ENCODE measurements at places on chromosomes 1 and 21. TPM values are rescaled to one million over a fixed set of nuclear protein-coding genes. Genes with fewer than 3 reads are reported as not detected.

Gene COL8A2
- total RNA-seq = 6.4 TPM

Gene PCP4
- total RNA-seq = 26.9 TPM

Gene FASLG
- 0.50 TPM for total RNA-seq

Gene LAD1
- total RNA-seq = 72.6 TPM

Gene AMY2A
- total RNA-seq = not detected

DNA sequence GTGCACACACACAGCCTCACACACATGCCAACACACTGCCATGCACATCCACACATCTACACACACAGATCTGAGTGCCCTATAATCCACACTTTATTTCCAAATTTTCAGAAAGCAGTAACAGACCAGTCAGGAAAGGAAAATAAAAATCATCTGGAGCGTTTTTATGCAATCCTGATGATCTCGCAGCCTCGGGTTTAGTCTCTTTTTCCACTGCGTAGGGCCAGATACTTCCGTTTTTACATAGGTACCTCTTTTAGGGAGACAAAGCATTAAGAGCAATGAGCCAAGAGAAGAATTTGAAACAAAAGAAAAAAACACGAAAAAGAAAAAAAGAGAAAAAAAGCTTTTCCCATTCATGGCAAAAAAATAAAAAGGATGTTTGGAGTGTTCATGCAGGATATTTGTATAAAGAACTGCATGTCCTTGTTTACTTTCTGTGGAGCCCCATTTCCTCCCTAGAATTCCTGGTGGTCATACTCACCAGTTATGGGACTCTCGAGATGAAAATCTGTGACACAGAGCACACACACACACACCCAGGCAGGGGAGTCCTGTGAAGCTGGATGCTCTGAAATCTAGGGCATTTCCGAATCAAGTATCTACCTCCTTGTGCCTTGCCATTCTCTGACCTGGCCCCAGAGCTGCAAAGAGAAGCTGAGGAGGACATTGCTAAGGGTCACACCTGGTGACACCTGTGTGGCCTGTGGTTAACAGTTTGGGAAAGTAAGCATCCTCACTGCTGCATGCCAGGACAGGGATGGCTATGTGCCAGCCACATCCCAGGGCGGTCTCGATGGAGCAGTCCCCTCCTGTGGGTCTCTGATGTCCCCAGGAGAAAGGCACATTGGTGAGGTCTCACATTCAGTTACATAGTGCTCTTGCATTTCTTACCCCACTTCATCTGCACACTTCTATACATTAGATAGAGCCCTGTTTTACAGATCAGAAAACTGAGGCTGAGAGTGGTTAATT lies 83.6 kb downstream of the RUNX1 start:
- DNase-seq = no peak

DNA sequence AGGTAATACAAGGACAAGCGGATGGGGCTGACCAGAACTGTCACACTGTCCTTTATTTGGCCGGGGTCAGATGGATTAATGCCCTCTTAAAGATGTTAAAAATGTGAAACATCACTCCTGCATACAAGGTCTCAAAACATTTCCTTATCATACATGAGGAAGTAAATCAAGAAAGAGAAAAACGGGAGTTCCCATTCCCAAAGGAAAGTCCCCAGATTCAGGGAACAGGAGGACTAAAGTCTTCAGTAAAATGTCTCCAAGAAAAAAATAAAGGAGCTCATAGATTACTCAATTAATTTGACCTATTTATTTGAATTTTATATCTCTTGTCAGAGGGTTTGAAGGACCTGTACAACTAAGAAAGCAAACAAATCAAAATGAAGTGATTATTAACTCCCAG lies 13.4 kb upstream of the HSD11B1 start:
- DNase-seq = no peak

- DNase-seq = no peak
These were observed 673.4 kb upstream of the ADGRL4 start for GRCh38 chr1:79679916-79680315.

DNA sequence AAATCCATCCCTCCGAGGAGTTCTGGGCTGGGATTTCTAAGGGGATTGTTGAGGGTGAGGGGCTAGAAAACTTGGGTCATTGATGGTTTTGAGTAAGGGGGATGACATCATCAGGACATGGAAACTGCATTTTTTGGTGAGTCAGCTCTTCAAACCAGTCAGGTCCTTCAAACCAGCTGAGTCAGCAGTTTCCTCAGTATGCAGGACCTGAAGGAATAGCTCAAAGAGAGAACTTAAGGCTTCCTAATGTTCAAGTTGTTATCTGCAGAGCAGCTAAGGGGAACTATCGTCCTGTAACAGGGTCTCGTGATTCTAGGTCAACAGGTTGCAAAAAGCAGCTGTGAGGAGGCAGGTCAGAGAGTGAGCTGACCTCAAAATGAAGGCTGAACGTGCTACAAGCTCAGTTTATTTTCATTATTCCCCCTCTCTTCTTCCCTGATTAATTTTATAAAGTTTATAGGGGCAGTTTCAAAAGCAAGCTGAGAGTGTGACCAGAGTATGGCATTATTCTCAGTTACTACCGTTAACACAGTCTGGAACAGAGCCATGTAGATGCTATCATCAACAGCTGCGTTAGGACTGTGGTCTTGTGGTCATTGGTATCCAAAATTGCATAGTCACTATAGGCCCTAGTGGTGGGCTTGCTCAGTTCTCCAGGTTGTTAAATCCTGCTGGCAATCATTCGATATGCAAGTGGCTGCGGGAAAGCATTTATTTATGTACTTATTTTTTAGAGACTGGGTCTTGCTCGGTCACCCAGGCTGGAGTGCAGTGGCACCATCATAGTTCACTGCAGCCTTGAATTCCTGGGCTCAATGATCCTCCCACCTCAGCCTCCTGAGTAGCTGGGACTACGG lies 10.7 kb upstream of the SDC3 start:
- DNase-seq = no peak

- no peak for DNase-seq
These were observed 97.4 kb downstream of the GIPC2 start for GRCh38 chr1:78143152-78143551.

DNA sequence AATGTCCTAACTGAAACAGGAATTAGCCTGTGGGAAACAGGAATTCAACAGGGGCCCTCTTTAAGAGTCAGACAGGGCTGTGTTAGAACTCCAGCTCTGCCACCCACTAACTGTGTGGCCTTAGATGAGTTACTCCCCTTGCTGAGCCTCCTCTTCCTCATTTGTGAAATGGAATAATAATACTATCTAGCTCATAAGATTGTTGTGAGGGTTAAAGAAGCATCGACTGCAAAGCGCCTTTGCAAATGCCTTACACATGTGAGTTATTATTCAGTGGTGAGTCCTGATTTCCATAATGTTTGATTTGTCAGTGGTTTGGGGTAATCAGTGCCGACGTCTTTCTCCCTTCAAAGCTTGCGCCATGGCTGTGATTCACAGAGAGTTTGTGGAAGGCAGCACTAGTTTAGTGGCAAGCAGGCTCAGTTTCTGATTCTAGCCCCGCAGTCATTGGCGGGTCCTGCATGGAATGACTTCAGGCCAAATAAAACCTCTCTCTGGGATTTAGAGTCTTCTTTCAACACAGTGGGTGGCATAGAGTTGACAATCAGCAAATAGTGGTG lies 388.5 kb downstream of the PLPP3 start:
- DNase-seq = no peak

- no peak for DNase-seq
These were observed 15.2 kb upstream of the KDM4A start for GRCh38 chr1:43634721-43635120.

DNA sequence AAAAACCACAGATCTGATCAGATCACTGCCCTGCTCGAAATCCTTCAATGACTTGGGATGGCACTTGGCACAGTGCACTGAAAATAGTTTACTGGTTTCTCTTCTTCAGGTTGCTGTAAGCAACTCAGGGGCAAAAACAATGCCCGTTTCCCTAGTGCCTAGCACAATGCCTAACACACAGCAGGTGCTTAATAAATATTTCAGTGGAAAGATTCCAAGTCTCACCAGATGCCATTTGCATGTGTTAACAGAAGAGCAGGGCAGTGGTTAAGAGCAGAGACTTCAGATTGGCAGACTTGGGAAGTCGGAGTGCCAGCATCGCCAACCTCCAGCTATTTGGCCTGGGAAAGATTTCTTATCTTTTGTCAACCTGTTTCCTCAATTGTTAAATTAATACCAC lies 10.9 kb upstream of the METTL25B start:
- DNase-seq = no peak

DNA sequence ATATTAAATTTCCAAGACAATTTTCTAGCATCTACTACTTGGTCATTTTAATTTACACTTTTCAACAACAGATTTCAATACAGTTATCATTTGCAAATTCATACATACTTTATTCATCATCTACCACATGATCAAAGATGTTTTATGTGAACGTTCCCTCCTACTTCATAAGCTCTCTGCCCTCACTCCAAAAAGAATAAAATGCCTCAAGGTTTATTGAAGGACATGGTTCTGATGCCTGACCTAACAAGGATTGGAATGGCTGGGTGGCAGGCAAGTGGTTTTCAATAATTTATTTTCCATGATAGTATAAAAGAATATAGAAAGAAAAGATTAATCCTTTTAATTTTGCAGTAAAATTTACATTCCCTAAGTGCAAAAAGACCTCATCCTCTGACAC lies 5.4 kb downstream of the CDKN2C start:
- no peak for DNase-seq

GRCh38 chr1:8407652-8408051 lies 89.7 kb downstream of the SLC45A1 start:
- no peak for DNase-seq

- peak; percentile 63 for DNase-seq
These were observed 2.7 kb downstream of the PDE9A start for GRCh38 chr21:42655796-42656770.

GRCh38 chr1:194150242-194150641 lies 963.8 kb upstream of the B3GALT2 start:
- DNase-seq = no peak

DNA sequence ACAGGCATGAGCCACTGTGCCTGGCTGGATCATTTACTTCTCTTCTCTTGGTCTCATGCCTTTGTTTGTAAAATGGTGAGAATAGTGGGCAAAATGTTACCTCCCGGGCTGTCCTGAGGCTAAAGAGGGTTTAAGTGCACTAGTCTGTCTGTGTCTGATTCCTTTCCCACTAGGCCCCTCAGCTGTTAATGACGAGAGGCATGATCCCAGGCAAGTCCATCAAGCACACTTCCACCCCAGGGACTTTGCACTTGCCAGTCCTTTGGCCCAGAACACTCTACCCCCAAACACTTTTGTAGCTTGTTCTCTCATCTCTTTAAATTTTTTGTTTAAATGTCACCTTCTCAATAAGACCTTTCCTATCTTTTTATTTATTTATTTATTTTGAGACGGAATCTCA lies 13.8 kb upstream of the EPB41 start:
- DNase-seq = no peak

DNA sequence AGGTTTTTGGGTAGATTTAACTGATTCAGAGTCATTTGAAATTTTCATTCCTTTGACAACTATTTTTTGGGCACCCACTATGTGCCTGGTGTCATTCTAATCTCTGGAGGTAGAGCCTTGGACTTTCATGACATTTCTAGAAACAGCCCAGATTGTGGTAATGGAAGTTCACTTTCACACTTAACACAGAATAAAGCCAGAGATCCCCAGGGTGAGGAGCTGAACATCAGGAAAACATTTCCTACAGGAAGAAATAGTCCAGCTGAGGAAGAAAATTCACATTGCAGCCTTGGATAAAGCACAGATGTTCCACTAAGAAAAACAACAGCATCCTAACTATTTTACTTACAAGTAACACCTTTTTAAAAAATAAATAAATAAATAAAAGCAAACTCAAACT lies 102.4 kb upstream of the KRTAP19-8 start:
- no peak for DNase-seq

GRCh38 chr1:89951766-89952604 lies 42.9 kb upstream of the ZNF326 start:
- no peak for DNase-seq

DNA sequence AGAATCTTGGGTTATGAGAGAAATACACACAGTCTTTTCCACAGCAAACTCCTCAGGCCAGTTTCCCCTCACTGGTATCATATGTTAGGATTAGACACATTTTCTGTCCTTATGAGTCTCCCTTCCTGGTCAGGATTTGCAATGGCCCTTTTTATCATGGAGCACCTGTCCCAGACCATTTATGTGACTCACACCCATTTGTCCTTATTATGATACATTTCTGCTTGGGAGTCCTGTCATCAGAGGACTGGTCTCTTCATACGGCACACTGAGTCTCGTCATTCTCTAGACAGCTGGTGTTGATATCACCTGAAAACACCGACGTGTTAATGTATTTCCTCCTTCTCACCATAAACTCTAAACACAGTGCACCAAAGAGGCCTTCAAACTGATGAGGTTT lies 105.0 kb upstream of the SYT6 start:
- no peak for DNase-seq

Data from kidney (tissue), 22 donors.